Stimulated activated CD8-positive, alpha-beta memory T cell treated with anti-CD3 and anti-CD28 coated beads, Interleukin-4, amount 100 ng/mL, for 4 hours (primary cell): ENCODE measurements at places on chromosomes 7 and 10.

GRCh38 chr7:37550426-37550825, 101.8 kb upstream of the ELMO1 start:
- no peak for DNase-seq

- DNase-seq: no peak
Measured at GRCh38 chr7:146126767-146127509, 10.3 kb downstream of the CNTNAP2 start.

GRCh38 chr7:1814089-1814811, 144.2 kb downstream of the ELFN1 start:
- no peak for DNase-seq

- no peak for DNase-seq
Measured at GRCh38 chr10:126133906-126134656, 237.7 kb downstream of the FANK1 start.

- no peak for DNase-seq
Measured at GRCh38 chr7:4642468-4643203, 39.5 kb upstream of the FOXK1 start.

DNA sequence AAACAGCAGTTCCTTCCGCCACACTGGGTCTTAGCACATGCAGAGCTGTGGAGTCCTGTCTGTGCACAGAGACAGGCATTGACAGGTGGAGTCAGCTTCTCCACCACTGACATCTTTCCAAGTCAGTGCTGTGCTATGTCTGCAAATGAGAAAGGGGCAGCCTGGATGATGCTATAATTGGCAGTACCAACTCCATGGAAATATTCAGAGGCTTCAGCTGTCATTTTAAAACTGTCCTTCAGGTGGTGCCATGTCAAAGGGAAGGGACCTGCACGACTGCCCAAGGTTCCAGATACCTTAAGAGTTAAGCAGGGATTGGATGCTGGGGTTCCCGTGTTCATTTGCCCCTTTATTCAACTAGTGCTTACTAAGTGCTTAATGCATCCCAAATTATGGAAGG, 258.0 kb upstream of the PRKCQ start:
- no peak for DNase-seq

DNA sequence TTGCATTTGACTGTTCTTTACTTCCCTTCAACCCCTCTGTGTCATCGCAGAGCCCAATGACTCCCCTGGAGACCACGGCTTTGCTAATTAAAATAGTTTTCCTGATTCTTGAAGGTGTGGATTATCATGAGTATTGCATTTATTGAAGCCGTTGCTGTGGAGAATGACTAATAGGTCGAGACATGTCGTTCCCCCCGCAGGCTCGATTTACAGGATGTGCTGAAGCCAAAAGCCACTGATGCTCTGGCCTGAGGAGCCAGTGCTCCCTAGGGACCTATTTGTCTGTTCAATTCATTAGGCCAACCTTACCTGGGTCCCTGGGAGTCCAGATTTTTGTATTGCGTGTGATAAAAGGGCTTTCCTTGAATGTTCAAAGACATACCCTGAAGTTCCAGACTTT, 102.3 kb downstream of the NPTX2 start:
- no peak for DNase-seq

DNA sequence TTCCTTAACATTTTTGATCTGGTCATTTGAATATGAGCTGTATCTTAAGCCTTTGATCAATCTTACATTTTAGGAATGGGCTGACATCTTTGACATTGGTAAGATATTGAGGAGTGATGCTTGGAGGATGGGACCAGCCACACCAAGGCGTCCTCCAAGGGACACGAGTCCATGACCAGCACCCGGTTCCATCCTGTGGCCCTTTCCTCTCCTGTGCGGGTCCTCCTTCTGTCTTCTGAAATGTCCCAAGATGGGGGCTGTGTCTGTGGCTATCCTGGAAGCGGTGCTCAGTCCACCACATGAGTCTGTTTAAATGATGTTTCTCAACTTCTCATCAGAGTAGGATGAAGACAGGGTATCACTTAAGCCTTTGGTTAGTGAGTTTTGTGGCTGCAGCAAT, 67.3 kb upstream of the SHH start:
- no peak for DNase-seq

GRCh38 chr7:100486753-100487446, 3.2 kb downstream of the NYAP1 start:
- no peak for DNase-seq

GRCh38 chr7:13091974-13092707, 404.7 kb downstream of the ARL4A start:
- no peak for DNase-seq

DNA sequence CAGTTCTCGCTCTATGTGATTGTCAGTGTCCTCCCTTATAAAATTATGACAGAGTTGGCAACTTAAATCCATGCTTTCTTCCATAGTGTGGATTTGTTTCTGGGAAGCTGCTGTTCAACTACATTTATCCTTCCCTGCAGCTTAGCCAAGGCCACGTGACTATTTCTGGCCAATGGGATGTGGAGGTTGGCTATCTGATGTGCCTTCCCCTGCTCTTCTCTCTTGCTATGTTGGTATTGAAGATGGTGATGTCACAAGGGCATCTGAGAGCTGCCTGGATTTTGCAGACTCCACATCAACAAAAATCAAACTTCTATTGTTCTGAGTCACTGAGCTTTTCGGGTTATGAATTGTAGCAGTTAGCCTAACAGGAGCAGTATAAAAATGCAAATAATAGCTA, 164.9 kb upstream of the RHOBTB1 start:
- DNase-seq: no peak

- no peak for DNase-seq
Measured at GRCh38 chr7:113142385-113143119, 24.2 kb upstream of the SMIM30 start.

DNA sequence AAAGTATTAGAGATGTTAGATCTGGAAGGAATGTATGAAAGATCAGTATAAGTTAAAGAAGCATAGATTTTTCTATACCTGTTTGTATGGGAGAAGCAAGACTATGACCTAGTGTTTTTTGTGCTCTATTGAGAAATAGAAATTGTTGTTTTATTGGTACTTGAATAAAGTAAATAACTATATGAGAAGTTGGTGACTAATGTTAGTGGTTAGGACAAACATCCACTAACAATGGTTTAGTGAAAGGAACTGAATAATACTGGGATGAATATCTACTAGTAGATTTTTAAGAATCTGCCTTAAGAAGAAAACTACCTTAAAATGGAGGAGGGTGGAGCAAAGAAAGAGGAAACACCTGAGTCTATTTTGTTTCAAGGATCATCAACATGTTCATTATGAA, 521.1 kb upstream of the POT1 start:
- no peak for DNase-seq

- DNase-seq: no peak
Measured at GRCh38 chr7:497346-497745, 22.3 kb downstream of the PDGFA start.

DNA sequence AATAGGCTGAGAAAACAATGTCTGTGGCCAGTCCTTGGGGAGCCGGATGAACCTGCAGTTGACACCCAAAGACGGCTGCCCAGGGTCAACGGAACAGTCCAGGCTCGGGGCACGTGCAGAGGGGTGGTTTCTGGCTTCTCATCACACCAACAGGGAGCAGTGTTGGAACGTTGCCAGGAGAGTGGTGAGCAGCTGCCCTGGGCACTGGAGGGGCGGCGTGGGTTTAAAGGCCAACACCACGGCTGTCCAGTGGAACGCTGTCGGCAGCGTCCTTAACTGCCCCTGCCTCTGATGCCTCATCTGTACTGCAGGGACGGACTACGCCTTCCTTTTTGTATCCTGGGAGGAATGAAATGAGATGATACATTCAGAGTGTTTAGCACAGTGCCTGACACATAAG, 19.8 kb downstream of the JCAD start:
- no peak for DNase-seq

DNA sequence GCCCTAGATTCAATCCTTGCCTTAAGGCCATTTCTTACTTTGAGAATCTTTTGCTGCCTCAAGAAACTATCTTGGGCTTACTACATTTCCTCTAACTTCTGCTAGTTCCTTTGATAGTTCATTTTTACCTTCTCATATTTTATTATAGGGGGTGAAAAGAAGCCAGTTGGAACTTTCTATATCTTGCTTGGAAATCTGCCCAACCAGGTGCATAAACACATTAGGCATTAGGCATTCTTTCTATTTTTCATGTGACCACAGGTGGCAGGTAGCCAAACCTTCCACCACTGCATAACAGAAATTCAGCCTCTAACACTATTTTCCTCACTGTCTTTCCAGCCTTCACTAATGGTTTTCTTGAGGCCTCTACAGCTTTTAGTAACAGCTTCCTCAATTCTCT, 300.0 kb upstream of the SP8 start:
- DNase-seq: no peak

GRCh38 chr7:128833148-128833945, 3.1 kb downstream of the FLNC start:
- no peak for DNase-seq

- DNase-seq: no peak
Measured at GRCh38 chr10:11431216-11431555, 180.3 kb downstream of the USP6NL start.

GRCh38 chr10:119445935-119446317, 96.6 kb downstream of the RGS10 start:
- no peak for DNase-seq

- DNase-seq: no peak
Measured at GRCh38 chr7:112370436-112370835, 79.8 kb upstream of the IFRD1 start.

DNA sequence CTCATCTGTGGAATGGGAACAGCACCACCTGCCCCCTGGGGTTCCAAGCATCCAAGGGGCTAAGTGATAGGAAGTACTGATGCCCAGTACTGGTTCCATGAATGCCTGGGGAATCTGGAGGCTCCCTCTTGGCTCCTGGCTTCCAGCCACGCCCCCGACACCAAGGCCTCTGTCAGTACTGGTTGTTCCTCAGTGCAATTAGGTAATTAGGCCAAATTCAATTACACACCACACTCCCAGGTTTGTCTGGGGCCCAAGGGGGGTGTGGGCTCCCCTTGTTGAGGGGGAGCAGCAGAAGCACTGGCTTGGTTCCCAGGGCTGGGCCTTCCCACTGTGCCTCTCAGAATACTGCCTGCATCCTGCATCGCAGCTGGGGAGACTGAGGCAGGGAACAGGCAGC, 114.4 kb upstream of the PPIF start:
- no peak for DNase-seq

- DNase-seq: no peak
Measured at GRCh38 chr10:25509151-25509550, 334.4 kb downstream of the GPR158 start.

DNA sequence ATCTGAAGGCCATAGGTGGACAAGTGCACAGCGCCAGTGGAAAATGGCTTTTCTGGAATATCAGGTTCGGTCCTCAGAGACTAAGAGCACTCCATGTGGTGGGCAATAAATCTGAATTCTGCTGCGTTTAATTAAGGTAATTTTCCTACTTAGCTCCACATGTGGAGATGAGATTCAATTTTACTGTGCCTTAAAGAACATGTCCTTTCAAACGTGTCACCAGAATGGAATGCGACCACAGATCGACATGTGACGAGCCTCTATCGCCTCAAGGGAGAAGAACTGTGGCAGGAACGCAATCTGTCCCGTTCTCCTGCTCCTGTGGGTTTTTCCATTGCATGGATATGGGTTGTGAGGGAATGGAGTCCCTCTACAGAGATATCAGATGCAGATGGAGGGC, 205.3 kb upstream of the ZNF32 start:
- no peak for DNase-seq

DNA sequence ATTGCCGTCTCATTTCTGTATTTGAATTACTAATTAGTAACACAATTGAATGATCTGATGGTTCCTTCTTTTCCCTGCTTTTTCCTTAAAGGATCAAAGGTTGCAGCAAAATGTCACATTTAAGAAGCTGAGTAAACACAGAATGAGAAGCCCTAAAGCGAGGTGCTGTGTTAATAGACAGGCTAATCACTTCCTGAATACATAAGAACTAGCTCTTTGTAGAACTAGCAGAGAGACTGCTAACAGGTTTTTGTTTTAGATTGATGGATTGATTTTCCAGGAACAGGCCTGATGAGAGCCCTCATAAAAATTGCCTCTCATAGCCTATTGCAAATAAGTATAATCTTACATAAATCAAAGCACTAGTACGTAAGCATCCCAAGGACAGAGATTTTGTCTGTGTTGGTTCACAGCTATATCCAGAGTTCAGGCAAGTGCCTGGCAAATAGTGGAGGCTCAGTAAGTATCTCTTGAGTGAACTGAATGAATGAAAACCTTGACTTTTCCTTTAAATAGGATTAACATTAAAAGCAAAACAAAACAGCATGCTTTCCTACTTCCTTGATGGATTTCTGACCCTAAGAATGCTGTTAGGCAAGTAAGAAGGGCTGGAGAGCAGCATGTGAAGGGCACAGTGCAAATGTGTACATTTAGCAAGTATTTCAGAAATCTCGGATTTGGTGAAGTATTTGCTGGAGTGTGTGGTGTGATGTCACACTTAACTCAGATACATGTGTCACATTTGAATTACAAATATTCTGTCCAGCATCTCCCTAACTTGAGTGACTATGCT, 3.3 kb downstream of the TMEM229A start:
- no peak for DNase-seq

DNA sequence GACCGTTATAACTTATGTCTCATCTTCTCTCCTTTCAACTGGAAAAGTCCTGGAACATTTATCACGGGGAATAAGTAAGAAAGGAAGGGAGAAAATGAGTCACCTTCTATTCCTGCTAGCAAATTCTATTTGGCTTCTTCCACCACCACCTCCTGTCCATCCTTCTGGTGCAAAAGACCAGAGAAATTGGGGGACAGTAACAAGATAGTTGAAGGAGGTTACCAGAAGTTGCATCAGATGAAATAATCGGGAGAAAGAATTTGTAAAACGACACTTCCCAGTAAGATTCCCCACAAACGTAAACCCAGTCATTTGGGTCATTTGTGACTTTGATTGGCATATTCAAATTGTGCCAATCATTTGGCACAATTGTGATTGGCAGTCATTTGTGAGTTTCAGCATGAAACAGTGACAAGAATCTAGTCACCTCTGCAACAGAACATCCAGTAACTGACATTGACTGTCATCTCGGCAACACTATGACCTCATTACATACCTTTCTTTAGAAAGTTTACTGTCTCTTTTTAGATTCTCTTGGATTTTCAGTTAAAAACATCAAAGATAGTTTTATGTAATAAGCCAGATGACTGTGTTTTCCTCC, 51.3 kb upstream of the PIK3CG start:
- no peak for DNase-seq

GRCh38 chr7:18174996-18175395, 147.3 kb upstream of the PRPS1L1 start:
- DNase-seq: no peak

GRCh38 chr7:55405856-55406541, 40.9 kb downstream of the LANCL2 start:
- DNase-seq: no peak

GRCh38 chr10:71860243-71861029, 9.4 kb upstream of the PSAP start:
- no peak for DNase-seq

- no peak for DNase-seq
Measured at GRCh38 chr10:32684291-32684690, 238.4 kb downstream of the CCDC7 start.

- no peak for DNase-seq
Measured at GRCh38 chr7:111929264-111929663, 276.9 kb downstream of the DOCK4 start.

DNA sequence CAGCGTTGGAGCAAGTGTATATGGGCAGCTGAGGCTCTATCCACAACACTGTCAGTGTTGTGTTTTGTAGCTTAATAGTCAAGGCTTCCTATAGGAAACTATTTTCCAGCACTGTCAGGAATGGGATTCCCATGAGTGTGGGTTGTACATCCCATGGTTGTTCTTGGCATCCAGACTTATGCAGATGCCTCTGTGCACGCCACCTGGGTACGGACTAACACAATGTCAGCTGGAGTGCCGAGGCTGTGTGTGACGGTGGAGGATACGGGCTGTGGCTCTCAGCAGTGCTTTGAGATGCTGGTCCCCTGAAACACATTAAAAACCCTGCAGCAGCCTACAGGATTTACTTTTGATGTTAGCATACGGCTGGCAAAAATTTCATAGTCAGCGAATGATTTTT, 350.0 kb downstream of the ACTR3B start:
- DNase-seq: no peak
